ENCODE measurements at places on chromosomes 12 and 14.

GRCh38 chr14:103561381-103562178 lies 877 bp downstream of the BAG5 start:
- DNase-seq: peak; percentile 73

DNA sequence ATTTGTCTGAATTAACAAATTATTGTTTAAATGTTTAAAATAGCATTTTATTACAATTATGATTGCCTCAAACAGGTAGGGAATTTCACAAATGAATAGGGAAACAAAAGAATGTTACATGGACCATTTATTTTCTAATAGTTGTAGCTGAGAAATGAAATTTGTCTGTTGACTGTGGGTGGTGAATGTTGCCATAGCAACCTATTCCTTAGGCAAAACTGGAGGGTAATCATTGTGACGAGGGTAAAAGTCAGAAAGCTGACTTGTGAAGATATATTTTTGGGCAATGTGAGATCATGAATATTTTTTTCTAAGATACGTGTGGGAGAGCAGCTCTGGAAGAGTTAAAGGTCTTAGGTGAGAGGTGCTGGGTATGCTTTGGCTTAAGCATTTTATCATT lies 24.2 kb upstream of the CLEC14A start:
- no peak for DNase-seq

- peak; percentile 27 for DNase-seq
These were observed 39.3 kb upstream of the FRMD6 start for GRCh38 chr14:51612449-51612848.

- no peak for DNase-seq
These were observed 4.5 kb downstream of the FOXA1 start for GRCh38 chr14:37590428-37591139.

DNA sequence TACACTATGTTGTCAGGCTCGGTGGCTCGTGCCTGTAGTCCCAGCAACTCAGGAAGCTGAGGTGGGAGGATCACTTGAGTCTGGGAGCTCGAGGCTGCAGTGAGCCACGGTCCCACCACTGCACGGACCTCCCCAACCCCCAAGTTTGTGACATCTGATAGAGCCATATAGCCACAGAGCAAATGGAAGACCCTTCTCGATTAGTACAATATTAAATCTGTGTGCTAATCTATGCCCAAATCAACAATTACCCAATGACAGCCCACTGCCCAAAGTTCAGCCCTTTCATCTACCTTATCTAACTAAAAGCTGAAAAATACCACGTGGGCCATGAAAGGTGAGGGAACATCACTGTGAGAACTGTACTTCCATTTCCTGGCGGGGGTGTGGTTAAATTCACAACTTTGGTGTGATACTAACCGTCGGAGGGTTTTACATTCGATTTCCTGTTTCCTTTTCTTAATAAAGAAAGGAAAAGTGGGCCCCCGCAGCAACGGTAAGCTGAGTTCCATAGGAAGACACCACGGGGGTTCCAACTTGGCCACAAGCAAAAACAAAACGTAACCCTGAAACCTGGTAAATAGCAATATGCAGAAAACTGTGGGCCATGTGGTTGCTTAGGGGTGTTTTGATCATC lies 31.2 kb upstream of the FOS start:
- DNase-seq: peak; percentile 89

DNA sequence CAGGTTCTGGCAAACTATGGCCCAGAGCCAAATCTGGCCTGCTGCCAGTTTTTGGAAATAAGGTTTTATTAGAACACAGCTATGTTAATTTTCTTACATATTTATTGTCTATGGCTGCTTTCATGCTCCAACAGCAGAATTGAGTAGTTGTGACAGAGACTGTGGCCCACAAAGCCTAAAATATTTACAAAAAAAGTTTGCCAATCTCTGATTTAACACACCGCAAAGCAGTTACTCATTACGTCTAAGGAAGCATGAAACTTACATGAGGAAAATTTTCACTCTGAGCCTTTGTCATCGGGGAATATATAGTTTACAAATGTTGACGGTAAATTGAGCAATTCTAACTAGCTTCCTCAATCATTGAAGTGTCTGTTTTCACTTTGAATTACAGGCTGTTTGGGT lies 96.5 kb downstream of the UNC79 start:
- no peak for DNase-seq

DNA sequence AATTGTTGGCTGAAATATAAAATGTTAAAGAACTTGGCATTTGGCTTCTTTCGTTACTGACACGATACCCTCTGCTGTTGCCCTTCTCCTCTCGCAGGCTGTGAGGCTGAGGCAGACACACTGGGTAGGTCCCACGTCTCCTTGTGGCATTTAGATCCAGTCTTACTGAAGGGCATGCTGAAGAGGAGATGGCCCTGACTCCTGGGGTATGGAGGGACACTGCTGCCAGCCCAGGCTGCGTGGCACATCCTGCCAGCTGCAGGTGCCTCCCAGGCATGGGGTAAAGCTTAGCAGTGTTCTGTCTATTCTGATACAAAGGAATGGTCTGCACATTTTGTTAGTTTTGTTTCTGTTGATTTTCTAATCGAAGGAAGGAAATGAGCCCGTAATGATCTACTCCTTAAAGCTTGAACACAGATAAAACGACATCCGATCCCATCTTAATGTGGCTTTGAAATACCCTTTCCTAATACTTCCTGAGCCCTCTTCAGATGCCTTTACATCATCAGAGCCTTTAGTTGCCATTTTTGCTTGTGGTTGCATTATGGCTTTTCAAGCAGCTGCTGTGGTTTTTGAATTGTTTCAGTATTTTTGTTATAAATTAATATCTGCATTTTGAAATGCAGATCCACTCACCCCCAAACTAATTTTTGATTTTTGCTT lies 61.1 kb downstream of the WDR20 start:
- peak; percentile 35 for DNase-seq

DNA sequence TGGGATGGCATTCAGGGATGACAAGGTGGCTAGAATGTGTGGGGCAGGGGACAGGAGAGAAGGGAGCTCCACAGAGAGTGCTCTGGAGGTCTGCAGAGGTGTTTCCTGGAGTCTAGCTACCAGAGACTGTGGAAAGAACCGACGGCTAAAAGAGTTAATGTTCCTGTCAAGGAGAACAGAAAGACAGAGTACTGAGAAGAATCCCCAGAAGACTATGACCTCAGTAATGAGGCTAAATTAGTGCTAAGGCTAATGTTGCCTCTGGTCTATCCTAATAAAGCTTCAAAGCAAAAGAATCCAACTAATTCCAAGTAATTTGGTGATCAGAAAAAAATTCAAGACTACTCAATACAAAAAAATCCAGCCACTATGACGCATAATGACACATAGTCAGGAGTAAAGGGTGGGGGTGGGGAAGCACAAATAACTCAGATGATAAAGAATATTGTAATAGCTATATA lies 44.7 kb downstream of the FERMT2 start:
- DNase-seq: no peak

DNA sequence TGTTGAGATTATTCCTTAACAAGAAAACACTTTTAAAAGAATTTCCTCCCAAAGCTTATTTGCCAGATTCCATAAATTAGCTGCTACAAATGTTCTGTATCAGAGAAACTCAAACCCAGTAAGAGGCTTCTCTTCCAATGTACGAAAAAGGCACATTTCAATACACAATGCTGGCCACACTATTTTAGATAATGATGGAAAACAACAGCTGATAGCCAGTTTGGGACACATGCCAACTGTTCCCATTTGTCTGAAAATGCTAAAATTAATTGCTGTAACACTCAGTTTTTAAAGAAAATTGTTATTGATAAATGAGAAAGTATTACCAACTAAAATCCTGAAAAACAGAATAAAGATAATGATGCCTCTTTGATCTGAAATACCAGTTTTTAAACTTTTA lies 4.4 kb downstream of the CFL2 start:
- DNase-seq: no peak

DNA sequence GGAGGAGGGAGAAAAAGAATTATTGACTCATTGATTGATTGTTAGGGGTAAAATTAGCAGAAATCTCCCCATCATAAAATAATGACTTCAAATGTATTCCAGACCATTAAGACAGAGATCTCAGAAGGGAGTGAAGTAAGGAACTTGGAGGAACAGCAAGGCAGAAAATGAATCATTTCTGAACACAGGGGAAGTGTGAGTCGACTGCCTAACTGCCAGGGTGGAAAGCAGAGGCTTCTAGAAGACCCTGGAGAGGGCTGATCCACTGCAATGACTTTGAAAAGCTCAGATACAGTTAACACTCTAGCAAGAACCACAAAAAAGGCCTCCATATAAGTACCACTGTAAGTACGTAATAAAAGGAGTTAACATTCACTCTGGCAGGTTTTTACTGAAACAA lies 9.7 kb downstream of the GLTP start:
- DNase-seq: peak; percentile 40

GRCh38 chr12:105573574-105573973 lies 243.1 kb downstream of the C12orf75 start:
- no peak for DNase-seq

GRCh38 chr12:1619587-1619986 lies 9.4 kb upstream of the WNT5B start:
- DNase-seq: peak; percentile 72

DNA sequence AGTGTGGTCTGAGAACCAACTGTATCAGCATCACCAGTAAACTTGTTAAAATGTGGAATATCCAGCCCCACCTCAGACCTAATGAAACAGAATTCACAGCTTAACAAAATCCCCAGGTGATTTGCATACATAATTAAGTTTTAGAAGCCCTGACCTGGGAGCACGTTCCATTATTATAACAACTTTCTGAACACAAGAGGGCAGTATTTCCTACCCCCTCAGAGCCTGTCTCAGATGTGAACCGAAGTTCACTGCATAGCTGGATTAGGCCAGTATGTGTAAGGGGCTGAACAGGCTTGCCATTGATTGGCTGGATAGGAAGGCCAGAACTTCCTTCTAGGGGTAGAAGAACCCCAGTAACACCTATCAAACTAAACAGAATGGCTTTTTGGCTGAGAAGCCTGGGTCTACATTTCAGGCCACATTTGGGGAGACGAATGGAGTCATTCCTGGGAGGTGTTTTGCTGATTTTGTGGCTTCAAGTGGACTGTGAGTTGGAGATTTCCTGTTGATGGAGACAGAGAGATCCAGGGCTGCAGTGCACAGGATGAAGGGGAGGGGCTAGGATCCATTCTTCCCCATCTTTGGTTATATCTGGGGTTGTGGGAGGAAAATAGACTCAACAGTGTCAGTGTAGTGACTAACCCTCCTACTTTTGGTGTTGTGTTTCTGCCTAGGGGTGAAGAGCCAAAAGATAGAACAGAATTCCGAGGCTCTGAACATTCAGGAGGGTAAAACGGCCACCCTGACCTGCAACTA lies 94.7 kb upstream of the OR4E1 start:
- peak; percentile 57 for DNase-seq

- no peak for DNase-seq
These were observed 919 bp downstream of the PSMA3 start for GRCh38 chr14:58245562-58245961.

GRCh38 chr14:45658226-45658916 lies 405.4 kb upstream of the MIS18BP1 start:
- DNase-seq: no peak

DNA sequence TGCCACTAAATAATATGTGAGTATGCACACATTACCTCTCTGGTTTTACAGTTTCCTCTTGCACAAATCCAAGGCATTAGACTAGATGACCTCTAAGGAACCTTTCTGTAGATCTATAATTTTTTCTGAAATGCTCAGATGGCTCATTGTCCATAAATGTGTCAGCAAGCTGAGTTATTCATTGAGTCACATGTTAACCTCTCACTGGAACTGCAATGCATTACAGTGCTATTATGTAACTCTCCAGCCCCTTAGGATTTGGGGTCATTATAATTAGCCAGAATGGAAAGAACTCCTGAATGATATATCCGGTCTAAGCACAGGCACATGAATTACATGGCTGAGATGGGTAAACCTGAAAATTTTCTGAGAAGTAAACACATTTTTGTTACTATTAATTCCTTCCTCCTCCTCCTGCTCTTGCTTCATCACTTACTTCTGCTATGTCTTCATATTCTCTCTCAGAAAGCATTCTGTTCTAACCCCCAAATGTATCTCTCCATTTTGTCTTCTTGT lies 20.3 kb upstream of the DRAM1 start:
- DNase-seq: peak; percentile 39

GRCh38 chr14:55103971-55104954 lies 24.8 kb upstream of the LGALS3 start:
- no peak for DNase-seq

DNA sequence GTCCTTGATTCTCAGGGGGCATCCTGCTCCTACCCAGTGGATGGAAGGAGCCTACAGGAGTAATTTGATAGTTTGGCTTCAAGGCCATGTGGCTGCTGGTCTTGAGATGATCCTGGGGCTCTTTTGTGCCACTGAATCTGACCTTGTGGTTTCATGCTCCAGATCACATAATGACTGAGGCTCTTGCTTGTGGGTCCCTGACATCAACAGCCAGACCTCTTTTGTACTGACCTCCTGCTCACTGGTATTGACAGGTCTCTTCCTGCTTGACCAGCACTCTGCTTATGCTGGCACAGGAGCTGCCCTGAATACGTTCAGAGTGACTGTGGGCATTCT lies 23.2 kb upstream of the JPH4 start:
- no peak for DNase-seq

- no peak for DNase-seq
These were observed 61.8 kb downstream of the PLBD1 start for GRCh38 chr12:14505626-14506596.

GRCh38 chr14:81710232-81710845 lies 176.7 kb upstream of the SEL1L start:
- DNase-seq: peak; percentile 46

- no peak for DNase-seq
These were observed 160.5 kb downstream of the PAH start for GRCh38 chr12:102756530-102756929.

DNA sequence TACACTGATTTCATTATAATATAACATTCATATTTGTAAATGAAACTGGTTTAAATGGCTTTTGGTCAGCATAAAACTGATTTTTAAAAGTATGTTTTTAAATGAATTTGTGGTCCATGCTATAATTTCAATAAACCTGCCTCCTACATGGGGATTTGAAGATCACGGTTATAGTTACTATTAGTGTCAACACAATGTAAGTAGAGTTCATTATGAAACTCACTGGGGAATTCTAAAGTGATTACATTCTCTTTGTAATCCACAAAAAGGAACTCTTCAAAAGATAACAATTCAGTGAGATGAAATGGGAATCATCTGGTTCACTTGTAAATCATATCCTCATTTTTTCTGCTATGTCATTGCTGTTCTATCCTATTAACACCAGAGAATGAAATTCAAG lies 204.5 kb upstream of the G2E3 start:
- no peak for DNase-seq

- no peak for DNase-seq
These were observed 49.4 kb upstream of the ZFP36L1 start for GRCh38 chr14:68842298-68842697.

DNA sequence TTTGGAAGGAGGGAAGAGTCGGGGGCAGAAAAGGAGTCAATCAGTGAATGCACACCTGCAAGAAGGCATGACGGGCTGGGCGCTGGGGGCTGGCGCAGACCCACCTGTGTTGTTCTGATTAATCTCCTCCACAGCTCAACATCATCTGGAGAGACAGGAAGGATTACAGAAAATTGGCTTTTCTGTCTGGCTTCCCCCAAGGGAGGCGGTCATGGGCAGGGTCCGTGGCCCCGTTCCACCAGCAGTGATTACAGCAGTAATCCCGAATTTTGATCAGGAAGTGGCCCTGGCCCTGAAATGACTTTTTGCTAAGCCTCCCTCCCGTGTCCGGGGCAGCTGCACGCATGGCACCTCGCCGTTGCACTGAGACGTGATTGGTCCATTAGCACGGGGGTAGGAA lies 24.4 kb upstream of the GALNT9 start:
- no peak for DNase-seq

All from activated CD4-positive, alpha-beta T cell treated with anti-CD3 and anti-CD28 coated beads, Interleukin-2, Interleukin-6, amounts not matched to agents 100 ng/mL and 50 ng/mL, durations not matched to agents 16 hours and 8 hours (primary cell).